ENCODE measurements at places on chromosomes 1 and 21. TPM values are rescaled to one million over a fixed set of nuclear protein-coding genes. Genes with fewer than 3 reads are reported as not detected.

TAL1 gene
- total RNA-seq: 3.0 TPM

GPA33 gene
- 0.04 TPM for total RNA-seq

FCRL1 gene
- total RNA-seq: 0.09 TPM

DNAJB4 gene
- 67.7 TPM for total RNA-seq

MTOR gene
- total RNA-seq: 24.4 TPM

ENTREP3 gene
- total RNA-seq: 4.2 TPM

RALGPS2 gene
- total RNA-seq: 35.2 TPM

OR2L13 gene
- not detected for total RNA-seq

S100A7A gene
- not detected for total RNA-seq

PGBD5 gene
- total RNA-seq: 10.3 TPM

IFT25 gene
- total RNA-seq: 23.8 TPM

FMO2 gene
- total RNA-seq: 0.44 TPM

LCK gene
- 0.62 TPM for total RNA-seq

NBPF6 gene
- total RNA-seq: not detected

- no peaks in the 10 kb centered on the region for H3K36me3 ChIP-seq
- H3K4me1 ChIP-seq: peaks cover 45% of the 10 kb centered on the region
- H3K27me3 ChIP-seq: peaks cover 66% of the 10 kb centered on the region
- H3K4me3 ChIP-seq: no peak overlapping the region
- peak overlapping the region; percentile 20 for H3K27ac ChIP-seq
Observed at GRCh38 chr1:4655674-4656532, 1.5 kb downstream of the AJAP1 start.

DNA sequence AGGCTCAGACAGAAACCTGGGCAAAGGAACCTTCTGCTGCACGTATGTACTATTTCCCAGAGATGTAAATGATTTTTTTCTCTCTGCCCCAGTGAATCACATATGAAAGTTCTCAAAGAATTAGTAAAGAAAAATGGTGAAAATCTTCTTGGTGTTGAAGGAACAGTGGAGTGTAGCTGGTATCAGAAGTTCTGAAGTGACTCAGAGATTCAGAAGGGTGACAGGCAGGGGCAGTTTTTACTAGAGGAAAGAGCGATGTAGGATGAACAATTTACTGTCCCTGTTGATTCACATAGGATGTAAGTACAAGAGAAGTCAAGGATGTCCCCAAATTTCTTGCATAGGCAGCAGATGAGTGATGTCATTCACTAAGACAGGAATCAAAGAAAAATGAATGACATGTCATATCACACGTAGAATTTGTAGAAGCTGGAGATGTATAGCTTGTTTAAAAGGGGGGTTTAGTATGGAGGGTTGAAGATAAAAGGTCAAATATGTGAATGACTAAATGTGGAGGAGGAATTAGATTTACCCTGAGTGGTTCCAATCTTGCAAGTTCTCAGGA is 26.4 kb downstream of the WLS start:
- H3K36me3 ChIP-seq: no peaks in the 10 kb centered on the region
- no peaks in the 10 kb centered on the region for H3K27me3 ChIP-seq
- H3K27ac ChIP-seq: peak overlapping the region; percentile 85
- no peak overlapping the region for H3K4me3 ChIP-seq
- no peak for DNase-seq

- H3K27me3 ChIP-seq: no peaks in the 10 kb centered on the region
- no peaks in the 10 kb centered on the region for H3K36me3 ChIP-seq
- no peak overlapping the region for H3K27ac ChIP-seq
- no peak for DNase-seq
Observed at GRCh38 chr1:69649383-69649990, 81.8 kb downstream of the LRRC7 start.

GRCh38 chr1:153796786-153797659 is 21.8 kb downstream of the SLC27A3 start:
- peak; percentile 76 for DNase-seq
- no peak overlapping the region for H3K4me3 ChIP-seq
- H3K27ac ChIP-seq: no peak overlapping the region
- H3K4me1 ChIP-seq: peaks cover 12% of the 10 kb centered on the region
- peaks cover 13% of the 10 kb centered on the region for H3K36me3 ChIP-seq

GRCh38 chr1:48236716-48237470 is 14.4 kb downstream of the SLC5A9 start:
- H3K4me3 ChIP-seq: no peak overlapping the region
- DNase-seq: peak; percentile 43
- H3K4me1 ChIP-seq: no peaks in the 10 kb centered on the region
- H3K36me3 ChIP-seq: no peaks in the 10 kb centered on the region

DNA sequence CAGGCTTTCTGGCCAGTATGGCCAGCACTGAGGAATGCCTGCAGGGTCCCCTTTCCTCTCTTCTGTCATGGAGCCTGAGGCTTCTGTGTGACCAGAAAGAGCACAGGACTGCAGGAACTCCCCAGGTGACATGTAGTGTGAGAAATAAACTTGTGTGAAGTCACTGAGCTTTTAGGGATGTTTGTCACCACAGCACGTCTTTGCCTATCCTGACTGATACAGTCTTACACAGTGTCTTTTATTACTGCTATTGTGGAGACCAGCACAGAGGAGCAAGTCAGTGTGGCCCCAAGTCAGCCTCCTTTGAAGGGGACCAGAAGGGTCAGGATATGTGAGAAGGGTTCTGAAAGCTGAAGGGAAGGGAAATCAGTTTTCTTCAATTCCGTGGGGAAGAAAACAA is 102.5 kb downstream of the LAMC2 start:
- H3K36me3 ChIP-seq: no peaks in the 10 kb centered on the region
- H3K4me1 ChIP-seq: peaks cover 76% of the 10 kb centered on the region
- no peak overlapping the region for H3K4me3 ChIP-seq
- DNase-seq: no peak
- no peaks in the 10 kb centered on the region for H3K27me3 ChIP-seq

- H3K27ac ChIP-seq: no peak overlapping the region
- no peaks in the 10 kb centered on the region for H3K36me3 ChIP-seq
- H3K4me3 ChIP-seq: no peak overlapping the region
- H3K27me3 ChIP-seq: peaks cover 15% of the 10 kb centered on the region
- peaks cover 20% of the 10 kb centered on the region for H3K4me1 ChIP-seq
Observed at GRCh38 chr21:45822429-45823099, 159.0 kb upstream of the COL6A1 start.

- no peak overlapping the region for H3K27ac ChIP-seq
- no peaks in the 10 kb centered on the region for H3K36me3 ChIP-seq
- no peak overlapping the region for H3K4me3 ChIP-seq
- no peaks in the 10 kb centered on the region for H3K27me3 ChIP-seq
- H3K4me1 ChIP-seq: no peaks in the 10 kb centered on the region
- no peak for DNase-seq
Observed at GRCh38 chr1:78055565-78056132, 9.9 kb downstream of the GIPC2 start.

GRCh38 chr1:236064674-236065508 is at the start of gene NID1:
Gene NID1, minus strand, starts transcription at chr1:236065090. Its CDS starts 11 bp downstream, at chr1:236065079.
- peaks cover 12% of the 10 kb centered on the region for H3K36me3 ChIP-seq
- peaks cover 28% of the 10 kb centered on the region for H3K4me1 ChIP-seq
- peak within 1 kb of the TSS; percentile 93 for H3K27ac ChIP-seq
- peaks cover 3% of the 10 kb centered on the region for H3K27me3 ChIP-seq

DNA sequence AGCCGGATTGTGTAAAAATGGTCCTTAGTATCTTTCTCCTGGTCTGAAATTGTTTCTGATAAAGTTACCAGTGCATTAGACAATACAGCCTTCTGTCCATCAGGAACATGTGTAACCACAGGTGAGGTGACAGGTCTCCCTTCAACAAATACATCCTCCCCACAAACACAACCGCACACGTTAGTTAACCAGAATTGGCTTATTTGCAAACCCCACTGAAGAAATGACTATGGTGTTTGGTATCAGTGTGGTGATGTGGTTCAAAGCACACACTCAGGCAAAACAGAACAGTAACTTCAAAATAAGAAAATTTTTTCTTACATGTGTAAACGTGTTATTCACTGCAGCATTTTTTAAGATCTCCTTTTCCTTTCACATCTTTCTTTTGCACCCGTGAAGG is 517.2 kb upstream of the NR5A2 start:
- no peaks in the 10 kb centered on the region for H3K27me3 ChIP-seq
- no peaks in the 10 kb centered on the region for H3K36me3 ChIP-seq
- no peak for DNase-seq
- H3K27ac ChIP-seq: no peak overlapping the region
- H3K4me3 ChIP-seq: no peak overlapping the region
- no peaks in the 10 kb centered on the region for H3K4me1 ChIP-seq

GRCh38 chr1:30232288-30232899 is 491.0 kb downstream of the MATN1 start:
- peaks cover 4% of the 10 kb centered on the region for H3K27me3 ChIP-seq
- no peak overlapping the region for H3K4me3 ChIP-seq
- H3K27ac ChIP-seq: no peak overlapping the region
- DNase-seq: no peak
- no peaks in the 10 kb centered on the region for H3K4me1 ChIP-seq

GRCh38 chr1:220887202-220887519 is 7.9 kb downstream of the HLX start:
- H3K4me3 ChIP-seq: peak overlapping the region; percentile 22
- H3K4me1 ChIP-seq: peaks cover 40% of the 10 kb centered on the region
- no peak for DNase-seq

DNA sequence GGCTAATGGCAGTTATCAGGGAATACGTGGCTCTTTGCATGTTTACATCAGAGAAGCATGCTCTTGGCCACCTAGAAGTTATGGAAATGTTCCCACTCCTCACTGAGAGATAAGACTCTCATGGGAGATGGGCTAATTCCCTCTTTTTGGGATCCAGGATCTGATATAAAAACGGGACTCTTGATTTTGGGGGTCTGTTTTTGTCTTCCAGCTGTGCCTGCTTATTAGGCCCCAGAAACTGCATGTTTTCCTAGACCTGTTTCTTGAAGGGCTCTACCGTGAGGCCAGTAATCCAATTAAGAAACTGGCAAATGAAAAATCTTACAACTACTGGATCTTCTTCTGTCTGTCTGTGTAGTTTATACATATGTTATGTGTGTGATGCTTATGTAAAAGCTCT is 47.0 kb upstream of the PTCH2 start:
- H3K4me3 ChIP-seq: no peak overlapping the region
- peaks cover 12% of the 10 kb centered on the region for H3K36me3 ChIP-seq
- H3K27ac ChIP-seq: no peak overlapping the region
- no peaks in the 10 kb centered on the region for H3K27me3 ChIP-seq
- no peak for DNase-seq

DNA sequence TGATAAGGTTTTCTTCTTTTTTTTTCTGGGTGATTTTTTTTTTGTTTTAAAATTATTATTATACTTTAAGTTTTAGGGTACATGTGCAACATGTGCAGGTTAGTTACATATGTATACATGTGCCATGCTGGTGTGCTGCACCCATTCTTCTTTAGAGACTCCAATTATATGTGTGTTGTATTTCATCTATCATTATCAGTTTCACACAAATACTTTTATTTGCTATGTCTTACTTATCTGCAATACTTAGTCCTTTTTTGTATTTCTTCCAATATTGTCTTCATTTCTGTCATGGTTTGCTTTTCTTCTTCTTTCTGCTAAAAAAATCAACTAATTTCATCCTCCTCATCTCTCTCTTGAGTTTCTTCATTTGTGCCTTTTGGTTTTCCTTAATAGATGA is 3.9 kb upstream of the PDE4B start:
- no peaks in the 10 kb centered on the region for H3K36me3 ChIP-seq
- DNase-seq: no peak
- no peak overlapping the region for H3K27ac ChIP-seq
- no peak overlapping the region for H3K4me3 ChIP-seq
- peaks cover 22% of the 10 kb centered on the region for H3K27me3 ChIP-seq
- H3K4me1 ChIP-seq: peaks cover 6% of the 10 kb centered on the region

- H3K4me1 ChIP-seq: peaks cover 18% of the 10 kb centered on the region
- H3K27ac ChIP-seq: no peak overlapping the region
- peaks cover 48% of the 10 kb centered on the region for H3K36me3 ChIP-seq
- DNase-seq: no peak
Observed at GRCh38 chr1:119929643-119930315, 33.5 kb upstream of the ADAM30 start.

GRCh38 chr1:197733324-197733723 is 42.0 kb downstream of the DENND1B start:
- no peak for DNase-seq
- no peaks in the 10 kb centered on the region for H3K27me3 ChIP-seq
- no peaks in the 10 kb centered on the region for H3K36me3 ChIP-seq
- H3K4me3 ChIP-seq: no peak overlapping the region

GRCh38 chr1:59055908-59056719 is 240.8 kb upstream of the FGGY start:
- H3K4me1 ChIP-seq: peaks cover 22% of the 10 kb centered on the region
- no peaks in the 10 kb centered on the region for H3K36me3 ChIP-seq
- H3K27me3 ChIP-seq: no peaks in the 10 kb centered on the region
- no peak overlapping the region for H3K4me3 ChIP-seq
- no peak overlapping the region for H3K27ac ChIP-seq

DNA sequence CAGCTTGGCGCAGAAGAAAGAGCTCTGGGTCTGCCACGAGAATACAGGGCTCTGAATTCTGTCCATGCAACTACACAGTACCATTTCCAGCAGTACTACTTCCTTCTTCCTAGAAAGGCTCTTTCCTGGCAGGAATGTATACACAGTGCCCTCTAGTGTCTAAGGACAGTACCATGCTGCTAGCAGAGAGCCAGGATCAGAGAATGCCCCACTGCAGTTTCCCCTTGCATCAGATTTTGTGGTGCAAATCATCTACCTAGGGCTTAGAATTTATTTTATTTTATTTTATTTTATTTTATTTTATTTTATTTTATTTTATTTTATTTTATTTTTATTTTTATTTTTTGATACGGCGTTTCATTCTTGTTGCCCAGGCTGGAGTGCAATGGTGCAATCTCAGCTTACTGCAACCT is 50.8 kb downstream of the PAX7 start:
- H3K4me3 ChIP-seq: no peak overlapping the region
- DNase-seq: no peak
- peaks cover 31% of the 10 kb centered on the region for H3K4me1 ChIP-seq
- H3K27ac ChIP-seq: no peak overlapping the region
- peaks cover 5% of the 10 kb centered on the region for H3K27me3 ChIP-seq
- peaks cover 28% of the 10 kb centered on the region for H3K36me3 ChIP-seq

DNA sequence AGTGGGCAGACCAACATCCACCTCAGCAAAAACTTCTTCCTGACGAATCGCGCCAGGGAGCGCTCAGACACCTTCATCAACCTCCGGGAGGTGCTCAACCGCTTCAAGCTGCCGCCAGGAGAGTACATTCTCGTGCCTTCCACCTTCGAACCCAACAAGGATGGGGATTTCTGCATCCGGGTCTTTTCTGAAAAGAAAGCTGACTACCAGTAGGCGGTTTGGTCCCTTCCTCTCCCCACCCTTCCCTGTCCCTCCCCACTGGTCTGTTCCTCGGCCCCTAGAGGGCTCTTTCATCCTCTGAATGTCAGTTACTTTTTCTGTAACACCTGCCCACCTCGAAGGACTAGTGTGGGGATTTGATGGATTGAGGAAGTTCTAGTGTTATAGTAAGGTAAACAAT is 46.9 kb downstream of the CAPN2 start:
- H3K4me3 ChIP-seq: no peak overlapping the region
- H3K36me3 ChIP-seq: peaks cover 88% of the 10 kb centered on the region
- H3K27me3 ChIP-seq: no peaks in the 10 kb centered on the region
- H3K27ac ChIP-seq: no peak overlapping the region

DNA sequence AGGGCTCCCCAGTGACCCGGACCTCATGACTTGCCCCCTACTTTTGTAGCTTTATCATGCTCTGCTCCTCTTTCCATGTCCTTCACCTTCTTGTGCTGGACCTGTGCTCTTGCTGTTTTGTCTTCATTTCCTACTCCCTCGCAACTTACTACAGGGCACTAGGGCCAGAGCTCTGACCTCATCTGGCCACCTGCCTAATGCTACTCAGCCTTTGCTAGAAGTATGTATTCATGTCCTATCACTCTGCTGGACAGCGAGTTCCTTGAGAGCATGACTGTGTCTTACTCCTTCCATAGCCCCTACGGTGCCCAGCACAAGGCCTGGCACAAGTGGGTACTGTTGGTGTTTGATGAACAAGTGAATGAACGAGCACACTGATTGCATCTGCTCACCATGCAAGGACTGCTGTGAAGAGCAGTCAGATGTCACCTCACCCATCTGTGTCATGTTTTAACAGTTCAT is 1.9 kb downstream of the MTFR1L start:
- DNase-seq: peak; percentile 39
- H3K27ac ChIP-seq: no peak overlapping the region
- H3K4me3 ChIP-seq: peak overlapping the region; percentile 97
